ENCODE measurements at places on chromosomes 4 and X. TPM values are rescaled to one million over a fixed set of nuclear protein-coding genes. Genes with fewer than 3 reads are reported as not detected.

The PPP1R2C gene
- polyA plus RNA-seq, result not detected

The GATA1 gene
- polyA plus RNA-seq, result not detected

The POU4F2 gene
- not detected for polyA plus RNA-seq

The PPEF2 gene
- not detected for polyA plus RNA-seq

The FGFBP1 gene
- 4.7 TPM for polyA plus RNA-seq

The DDX53 gene
- polyA plus RNA-seq, result not detected

The HEPH gene
- polyA plus RNA-seq, result 249 TPM

The TMEM255A gene
- 0.27 TPM for polyA plus RNA-seq

The CXCL3 gene
- 0.89 TPM for polyA plus RNA-seq

The RNF150 gene
- 1.1 TPM for polyA plus RNA-seq

The KLF8 gene
- 2.6 TPM for polyA plus RNA-seq

The ADH7 gene
- 0.03 TPM for polyA plus RNA-seq

The SSX4 gene
- not detected for polyA plus RNA-seq

The NPY2R gene
- polyA plus RNA-seq, result not detected

The GYG2 gene
- polyA plus RNA-seq, result 1.6 TPM

The SHROOM4 gene
- polyA plus RNA-seq, result 3.1 TPM

The SH3D19 gene
- 37.7 TPM for polyA plus RNA-seq

The CT45A10 gene
- not detected for polyA plus RNA-seq

The SAGE1 gene
- polyA plus RNA-seq, result not detected

The LAMTOR3 gene
- 66.7 TPM for polyA plus RNA-seq

The CXCL5 gene
- polyA plus RNA-seq, result not detected

The FATE1 gene
- polyA plus RNA-seq, result not detected

The SH3BP2 gene
- polyA plus RNA-seq, result 13.4 TPM

The GUCY1A1 gene
- polyA plus RNA-seq, result 6.8 TPM

The PRKG2 gene
- 21.6 TPM for polyA plus RNA-seq

The MAGEH1 gene
- polyA plus RNA-seq, result 124 TPM

Data from small intestine (tissue), 16 donors.